ENCODE measurements at places on chromosomes 2 and 18.

DNA sequence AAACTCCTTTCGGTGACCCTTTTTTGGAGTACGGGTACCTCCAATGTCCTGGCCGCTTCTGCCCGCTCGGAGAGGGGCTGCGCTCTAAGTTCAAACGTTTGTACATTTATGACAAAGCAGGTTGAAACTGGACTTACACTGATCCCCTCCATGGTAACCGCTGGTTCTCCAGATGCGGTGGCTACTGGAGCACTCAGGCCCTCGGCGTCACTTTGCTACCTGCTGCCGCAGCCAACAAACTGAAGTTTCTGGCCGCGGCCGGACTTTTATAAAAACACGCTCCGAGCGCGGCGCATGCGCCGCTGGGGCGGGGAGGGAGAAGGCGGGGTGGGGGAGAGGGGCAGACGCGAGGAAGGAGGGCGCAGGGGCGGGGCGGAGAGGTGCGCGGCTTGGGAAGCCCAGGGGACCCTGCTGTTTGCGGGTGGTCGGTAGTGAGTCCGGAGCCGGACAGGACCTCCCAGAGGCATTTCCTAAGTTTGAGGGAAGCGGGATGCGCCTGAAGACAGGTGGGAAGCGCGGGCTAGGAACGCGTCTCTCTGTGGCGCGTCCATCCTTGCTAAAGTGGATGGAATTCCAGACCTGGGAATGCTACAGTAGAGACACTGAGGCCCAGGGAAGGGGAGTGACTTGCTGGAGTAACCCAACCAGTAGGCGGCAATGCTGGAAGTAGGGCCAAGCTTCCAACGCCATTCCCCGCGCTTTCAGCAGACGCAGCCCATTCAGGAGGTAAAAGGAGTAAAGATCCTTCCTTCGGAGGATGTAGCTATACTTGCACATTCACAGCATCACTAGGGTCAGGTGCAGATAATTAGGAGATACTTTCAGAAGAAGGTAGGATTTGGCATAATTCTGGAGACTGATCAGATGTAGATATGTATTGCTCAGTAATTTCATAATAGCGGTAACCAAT lies at the start of gene CXCR4:
Gene CXCR4 (minus strand): TSS at position 241 of the 910 bp plus-strand sequence. CDS start 89 bp downstream, at position 152.
- DNase-seq: peak; percentile 75

DNA sequence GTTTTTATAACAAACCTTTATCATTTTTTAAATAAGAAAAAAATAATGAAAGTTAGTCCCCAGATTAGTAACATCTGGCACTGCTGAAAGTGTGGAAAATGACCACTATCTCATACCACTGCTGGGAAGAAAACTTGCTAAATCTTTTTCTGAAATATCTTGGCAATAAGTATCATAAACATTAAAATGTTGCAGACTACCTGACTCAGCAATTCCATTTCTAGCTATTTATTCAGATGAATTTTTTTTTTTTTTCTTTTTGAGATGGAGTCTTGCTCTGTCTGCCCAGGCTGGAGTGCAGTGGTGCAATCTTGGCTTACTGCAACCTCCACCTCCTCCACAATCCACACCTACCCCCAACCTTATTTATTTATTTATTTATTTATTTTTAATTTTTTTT lies 35.3 kb upstream of the SOS1 start:
- DNase-seq: no peak

DNA sequence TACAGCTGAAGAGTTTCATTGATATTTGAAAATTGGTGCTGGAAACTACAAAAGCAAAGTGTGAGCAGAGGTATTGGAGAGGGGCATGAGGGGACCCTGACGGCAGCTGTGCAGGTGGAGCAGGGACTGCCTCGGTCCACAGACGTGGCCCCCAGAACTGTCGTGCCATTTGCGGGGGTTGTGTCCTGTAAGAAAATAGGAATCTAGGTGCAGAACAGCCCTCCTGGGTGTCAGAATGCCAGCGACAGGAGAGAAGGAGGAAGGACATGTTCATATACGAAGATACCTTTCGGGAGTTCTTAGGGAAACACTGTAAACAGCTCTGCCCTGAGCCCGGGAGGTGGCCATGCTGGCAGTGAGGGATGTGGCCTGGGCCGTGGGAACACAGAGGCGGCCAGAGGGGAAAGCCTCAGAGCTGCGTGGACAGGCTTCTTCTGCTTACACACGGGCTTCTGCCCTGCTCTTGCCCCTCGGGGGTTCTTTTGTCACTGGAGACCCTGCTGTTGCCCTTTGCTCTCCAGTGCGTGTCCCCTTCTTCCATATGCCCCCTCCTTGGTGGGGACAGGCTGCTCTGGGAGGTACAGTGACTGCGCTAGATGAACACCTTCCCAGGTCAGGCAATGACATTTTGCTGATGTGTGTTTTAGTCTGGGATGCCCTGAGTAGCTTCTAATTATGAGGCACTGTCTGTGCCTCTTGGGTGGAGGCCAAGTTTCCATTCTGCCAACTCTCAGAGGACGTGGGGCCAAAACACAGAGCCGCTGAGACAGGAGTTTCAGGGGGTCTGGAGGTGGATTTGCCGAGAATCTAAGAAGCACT lies 81.9 kb upstream of the TXNDC2 start:
- DNase-seq: no peak

DNA sequence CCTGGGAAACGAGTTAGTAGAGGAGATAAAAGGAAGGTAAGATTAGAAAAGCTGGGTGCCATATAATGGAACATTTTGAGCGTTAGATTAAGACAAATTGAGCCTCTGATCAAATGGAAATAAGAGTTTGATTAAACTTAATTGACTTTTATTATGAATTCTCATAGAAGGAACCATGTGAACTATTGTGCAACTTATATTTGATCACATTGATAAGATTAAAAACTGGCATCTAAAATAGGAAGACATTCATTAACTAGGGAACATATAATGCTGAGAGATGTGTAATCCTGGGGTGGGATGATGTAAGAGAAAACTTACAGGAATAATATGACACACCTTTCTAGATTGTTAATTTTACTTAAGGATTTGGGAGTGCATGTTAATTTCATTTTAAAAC lies 22.5 kb downstream of the TBR1 start:
- no peak for DNase-seq

Measured in GM12892 (cell line).